ENCODE measurements at places on chromosomes 2 and 18. TPM values are rescaled to one million over a fixed set of nuclear protein-coding genes. Genes with fewer than 3 reads are reported as not detected.

GRCh38 chr2:204966245-204966644 is 421.0 kb downstream of the PARD3B start:
- no peak for DNase-seq

DNA sequence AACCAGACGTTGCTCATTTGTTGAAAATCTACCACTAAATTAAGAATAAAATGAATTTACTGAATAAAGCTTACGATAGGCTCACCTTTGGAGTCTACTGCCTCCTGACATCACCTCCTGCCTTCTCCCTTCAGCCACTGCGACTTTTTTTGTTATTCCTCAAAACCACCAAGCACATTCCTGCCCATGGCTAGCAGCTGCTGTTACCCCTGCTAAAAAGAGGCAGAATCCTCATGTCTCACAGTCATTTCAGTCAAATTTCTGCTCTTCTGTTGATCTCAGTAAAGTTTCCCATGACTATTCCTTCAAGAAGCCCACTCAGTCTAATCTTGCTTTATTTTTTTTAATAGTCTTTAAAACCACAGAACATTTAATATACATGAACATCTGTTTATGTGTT is 40.8 kb upstream of the ANKRD62 start:
- peak; percentile 74 for DNase-seq

DNA sequence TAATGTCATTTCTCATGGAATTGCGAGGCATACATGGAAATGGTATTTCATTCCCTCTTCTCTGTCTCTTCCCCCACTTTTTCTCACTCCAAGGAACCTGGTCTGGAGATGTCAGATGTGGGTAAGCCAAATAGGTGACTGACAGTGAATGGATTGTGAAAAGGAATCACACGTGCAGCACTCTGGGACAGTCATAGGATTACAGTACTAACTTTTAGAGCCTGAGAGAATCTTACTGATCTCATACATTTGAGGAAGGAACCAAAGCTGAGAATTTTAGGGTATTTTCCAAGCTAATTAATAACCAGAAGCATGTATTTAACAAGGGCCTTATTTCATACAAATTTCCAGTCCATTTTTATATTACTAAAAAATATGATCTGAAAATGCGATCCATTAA is 58.1 kb upstream of the ERBB4 start:
- no peak for DNase-seq

DNA sequence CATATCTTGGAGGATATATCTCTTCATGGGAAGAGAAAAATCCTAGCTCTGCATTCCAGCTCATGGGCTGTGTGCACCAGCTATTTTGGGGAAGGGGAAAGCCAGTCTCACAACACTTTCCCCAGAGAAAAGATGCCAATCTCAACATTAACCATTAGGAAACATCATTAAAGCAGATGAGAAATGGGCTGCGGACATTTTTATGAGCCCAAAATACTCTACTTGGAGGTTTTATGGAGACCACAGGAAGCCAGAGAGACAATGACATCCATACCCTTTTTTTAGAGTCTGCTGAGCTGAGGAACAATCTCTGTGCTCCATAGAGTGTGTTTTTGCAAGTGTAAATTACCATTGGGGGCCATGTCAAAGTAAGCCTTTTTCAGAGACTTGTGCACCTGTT is 213.7 kb downstream of the TRIB2 start:
- no peak for DNase-seq

Gene CSRNP3
- total RNA-seq, result 3.3 TPM

DNA sequence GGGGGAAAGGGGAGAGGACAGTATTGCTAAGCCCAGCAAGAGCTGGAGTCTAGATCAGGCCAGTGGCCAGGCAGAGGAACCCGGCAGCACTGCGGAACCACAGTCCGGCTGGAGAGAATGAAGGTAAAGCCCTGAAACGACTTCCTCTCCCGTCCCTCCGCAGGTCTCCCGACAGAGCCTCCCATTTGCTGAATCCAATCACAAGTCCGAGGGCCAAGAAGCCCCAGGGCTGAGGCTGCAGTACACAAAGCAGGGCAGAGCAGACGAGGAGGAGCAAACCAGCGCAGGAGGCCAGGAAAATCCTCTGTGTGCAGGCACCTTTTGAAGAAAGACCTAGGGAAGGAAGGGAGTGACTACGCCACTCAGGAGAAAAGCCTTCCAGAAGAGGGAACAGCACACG is 104.4 kb downstream of the OSBPL1A start:
- DNase-seq, result no peak
